Breast epithelium (tissue), 4 donors: ENCODE measurements at places on chromosomes 12 and 14.

- DNase-seq: no peak
Measured at GRCh38 chr12:83408851-83409250, 722.1 kb downstream of the TMTC2 start.

DNA sequence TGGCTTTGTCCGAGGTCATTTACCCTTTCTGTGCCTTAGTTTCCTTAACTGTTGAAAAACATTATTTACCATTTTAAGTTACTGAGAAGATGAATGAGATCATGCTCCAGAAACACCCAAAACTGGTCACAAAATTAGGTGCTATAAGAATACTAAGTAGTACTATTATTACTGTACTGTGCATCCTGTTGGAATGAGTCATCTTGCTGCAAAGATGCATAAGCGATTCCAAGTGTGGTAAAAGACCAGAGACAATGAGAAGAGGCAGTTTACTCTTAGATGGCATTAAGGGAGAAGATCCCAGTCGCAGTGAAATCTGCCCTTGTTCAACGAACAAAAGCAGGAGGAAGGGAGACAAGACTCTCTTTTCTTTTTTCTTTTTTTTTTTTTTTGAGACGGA, 4.2 kb upstream of the PLEKHA5 start:
- no peak for DNase-seq

GRCh38 chr12:41556176-41556575, 368.1 kb downstream of the PDZRN4 start:
- no peak for DNase-seq

- no peak for DNase-seq
Measured at GRCh38 chr12:93103154-93103553, 174.1 kb upstream of the EEA1 start.

- DNase-seq: no peak
Measured at GRCh38 chr12:62446754-62447452, 19.7 kb upstream of the MON2 start.

DNA sequence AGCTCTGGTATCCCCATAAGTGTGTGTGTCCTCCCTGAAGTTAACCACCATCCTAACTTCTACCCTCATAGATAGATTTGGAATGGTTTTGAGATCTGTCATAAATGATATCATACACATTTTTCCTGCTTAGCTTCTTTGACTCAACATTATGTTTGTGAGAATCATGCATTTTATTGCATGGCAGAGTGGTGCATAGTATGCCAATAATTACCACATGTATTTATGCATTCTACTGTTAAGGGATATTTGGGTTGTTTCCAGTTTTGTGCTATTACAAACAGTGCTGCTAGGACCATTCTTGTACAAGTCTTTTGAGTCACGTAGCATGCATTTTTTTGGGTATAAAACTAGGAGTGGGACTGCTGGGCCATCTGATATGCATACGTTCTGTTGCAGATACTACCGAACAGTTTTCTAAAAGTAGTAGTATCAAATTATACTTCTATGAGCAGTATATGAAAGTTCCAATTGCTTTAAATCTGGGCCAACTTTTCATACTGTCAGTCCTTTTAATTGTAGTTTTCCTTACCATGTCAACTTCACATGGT, 13.4 kb downstream of the GRIP1 start:
- DNase-seq: no peak

DNA sequence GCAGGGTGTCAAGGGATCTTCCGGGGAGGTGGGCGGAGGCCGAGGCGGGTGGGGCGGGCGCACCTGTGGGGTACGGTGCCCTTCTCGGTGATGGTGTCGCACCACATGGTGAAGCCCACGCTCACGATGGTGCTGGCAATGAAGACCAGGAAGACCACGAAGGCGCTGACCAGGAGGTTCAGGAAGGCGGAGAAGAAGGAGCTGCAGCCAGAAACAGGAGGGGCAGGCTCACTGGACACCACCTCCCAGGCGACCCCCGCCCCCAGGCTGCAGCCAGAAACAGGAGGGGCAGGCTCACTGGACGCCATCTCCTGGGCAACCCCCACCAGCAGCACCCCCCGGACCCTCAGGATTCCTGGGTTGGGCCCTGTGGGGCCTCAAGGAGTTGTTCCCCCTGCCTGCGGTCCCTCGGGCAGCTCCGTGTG, 7.6 kb downstream of the TMEM179 start:
- DNase-seq: no peak

GRCh38 chr14:93702946-93703345, 85.3 kb downstream of the PRIMA1 start:
- DNase-seq: no peak

GRCh38 chr12:3105690-3106479, 28.7 kb downstream of the TSPAN9 start:
- no peak for DNase-seq

DNA sequence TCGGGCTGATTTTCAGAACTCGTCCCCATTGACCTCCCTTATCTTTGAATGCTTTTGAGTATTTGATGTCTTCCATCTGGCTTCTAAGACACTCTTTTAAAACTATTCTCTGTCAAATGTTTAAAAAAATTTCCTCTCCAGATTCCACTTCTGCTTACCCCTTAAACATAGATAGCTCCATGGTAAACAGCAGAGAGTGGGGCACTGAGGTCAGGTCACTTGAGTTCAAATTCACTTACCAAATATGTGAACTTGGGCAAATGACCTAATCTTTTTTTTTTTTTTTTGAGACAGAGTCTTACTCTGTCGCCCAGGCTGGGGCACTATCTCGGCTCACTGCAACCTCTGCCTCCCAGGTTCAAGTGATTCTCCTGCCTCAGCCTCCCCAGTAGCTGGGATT, 126.8 kb upstream of the CPSF6 start:
- DNase-seq: no peak

DNA sequence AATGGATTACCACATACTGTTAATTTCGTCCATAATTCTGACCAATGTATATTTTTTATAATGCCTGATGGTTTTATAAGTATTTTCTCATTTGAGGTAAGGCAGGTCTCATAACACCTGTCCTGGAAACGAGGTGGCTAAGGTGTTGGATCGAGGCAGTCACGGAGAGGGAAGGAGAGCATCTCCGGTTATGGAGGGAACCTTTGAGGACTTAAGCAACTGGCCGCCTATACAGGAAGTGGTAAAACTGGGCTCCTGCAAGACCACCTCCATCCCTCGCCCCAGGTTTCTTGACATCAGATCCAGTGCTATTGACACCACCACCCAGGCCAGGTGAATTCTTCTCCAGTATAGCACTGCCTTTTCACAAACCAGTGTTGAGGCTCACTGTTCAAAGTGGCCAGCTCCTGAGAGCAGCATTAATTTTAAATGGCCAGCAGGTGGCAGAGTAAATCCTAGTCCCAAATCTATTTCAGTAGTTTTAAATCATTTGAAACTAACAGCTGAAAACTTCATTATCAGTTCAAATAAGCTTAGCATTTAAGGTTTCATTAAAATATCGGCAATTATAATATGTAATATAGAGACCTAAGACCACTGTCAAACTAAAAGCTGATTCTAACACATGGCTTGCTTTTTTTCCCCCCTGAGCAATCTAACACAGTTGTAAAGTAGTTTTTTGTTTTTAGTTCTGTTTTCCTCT, 100.8 kb downstream of the PPM1A start:
- no peak for DNase-seq

DNA sequence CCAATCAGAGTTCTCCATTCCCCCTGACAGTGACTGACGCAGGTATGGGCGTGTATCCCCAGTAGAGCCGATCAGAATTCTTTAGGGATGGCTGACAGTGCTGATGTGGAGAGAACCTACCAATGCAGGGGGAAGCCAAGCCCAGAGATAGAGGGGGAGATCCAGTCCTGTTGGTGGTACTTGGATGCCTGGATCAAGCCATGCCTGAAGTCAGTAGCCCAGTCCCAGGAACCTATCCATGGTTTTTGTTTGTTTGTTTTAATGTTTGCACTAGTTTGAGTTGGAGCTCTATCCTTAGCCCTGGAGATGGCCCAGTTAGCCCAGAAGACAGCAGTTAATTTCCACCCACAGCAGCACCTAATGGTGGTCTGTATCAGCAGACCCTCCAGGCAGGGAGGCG, 40.2 kb downstream of the FOXN4 start:
- no peak for DNase-seq

DNA sequence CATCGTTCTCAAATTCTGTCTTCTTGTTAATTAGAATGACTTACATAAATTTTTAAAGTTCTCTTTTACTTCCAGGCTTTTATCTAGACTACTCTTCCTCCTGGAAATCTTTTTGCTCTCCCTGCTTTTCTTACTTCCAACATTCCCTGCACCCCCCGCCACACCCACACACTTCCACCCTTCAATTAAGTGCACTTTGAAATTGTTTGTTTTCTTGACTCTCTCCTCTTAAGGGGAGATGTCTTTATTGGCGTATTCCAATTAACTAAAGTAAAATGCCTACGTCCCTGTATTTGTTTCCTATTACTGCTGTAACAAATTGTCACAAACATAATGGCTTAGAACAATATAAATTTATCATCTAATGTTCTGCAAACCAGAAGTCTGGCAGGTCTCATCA, 125.2 kb upstream of the KRR1 start:
- no peak for DNase-seq

DNA sequence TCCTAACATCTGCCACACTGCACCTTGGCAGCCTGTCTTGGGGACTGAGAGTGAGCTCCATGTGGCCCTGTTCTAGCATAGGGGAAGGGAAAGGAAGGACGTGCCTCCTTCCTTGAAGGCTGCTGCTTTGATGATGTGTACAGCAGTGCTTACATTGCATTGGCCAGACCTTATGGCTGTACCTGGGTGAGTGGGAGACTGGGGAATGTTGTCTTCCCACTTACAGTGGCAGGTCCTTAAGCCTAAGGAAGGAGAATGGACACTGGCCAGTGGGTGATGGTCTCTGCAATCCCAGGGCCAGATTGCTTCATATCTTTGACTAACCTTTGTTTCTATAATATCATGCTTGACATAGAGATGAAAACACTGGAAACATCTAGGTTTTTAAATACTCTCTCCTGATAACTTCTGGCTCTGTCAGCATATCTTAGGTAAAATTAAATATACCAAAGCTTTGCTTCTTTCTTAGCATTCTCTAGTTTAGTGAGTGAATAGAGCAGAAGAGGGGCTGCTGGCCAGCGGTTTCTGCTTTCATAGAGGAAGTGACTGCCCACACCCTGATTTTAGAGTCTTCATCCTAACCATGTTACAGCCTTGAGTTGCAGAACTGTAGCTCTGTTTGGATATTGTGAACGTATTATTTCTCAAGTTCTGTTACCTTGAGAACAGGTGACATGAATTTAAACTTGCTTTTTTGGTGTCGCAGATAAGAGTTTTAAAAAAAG, 27.2 kb downstream of the KLC1 start:
- no peak for DNase-seq

GRCh38 chr14:54676812-54677708, 110.1 kb downstream of the SAMD4A start:
- DNase-seq: no peak

GRCh38 chr12:1657688-1658087, 28.7 kb downstream of the WNT5B start:
- DNase-seq: no peak

DNA sequence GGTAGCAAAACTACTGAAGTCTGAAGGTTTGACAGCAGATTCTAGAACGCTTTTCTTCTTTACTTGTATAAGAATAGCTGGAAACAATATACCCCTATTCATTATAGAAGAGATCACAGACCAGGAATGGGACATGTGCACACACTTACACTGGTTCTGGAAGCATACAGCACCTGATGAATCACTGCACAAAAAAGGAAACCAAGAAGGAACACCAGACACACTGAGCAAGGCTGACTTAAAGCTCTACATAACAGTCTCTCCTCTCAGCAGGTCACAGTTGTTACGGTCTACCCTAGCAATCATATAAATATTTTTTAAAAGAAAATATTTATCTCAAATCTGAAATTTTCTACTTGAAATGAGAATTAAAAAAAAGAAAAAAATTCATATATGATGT, 13.5 kb downstream of the ATP2B1 start:
- DNase-seq: no peak

GRCh38 chr12:122951979-122952892, 14.0 kb downstream of the ABCB9 start:
- DNase-seq: peak; percentile 76

DNA sequence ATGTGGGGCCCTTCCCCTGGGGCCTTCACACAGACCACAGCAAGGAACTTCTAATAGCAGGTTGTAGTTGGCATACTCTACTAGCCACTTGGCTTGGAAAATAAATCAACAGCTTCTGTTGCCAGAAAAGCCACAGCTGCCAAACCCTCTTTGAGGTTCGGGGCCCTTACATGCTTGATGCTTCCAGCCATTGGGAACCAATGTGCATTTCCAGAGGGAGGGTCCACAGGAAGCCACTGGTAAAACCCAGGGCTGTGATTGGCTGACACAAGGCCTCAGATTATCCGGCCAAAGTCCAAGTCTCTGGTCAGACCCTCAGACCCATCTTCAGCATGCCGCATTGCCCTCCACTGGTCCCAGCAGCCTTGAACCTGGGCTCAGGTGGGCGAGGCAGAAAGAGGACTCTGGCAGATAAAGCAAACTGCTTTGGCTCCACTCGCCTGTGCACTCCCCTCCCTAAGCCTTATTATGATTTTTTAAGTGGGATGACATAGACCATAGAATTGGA, 214.4 kb downstream of the BCL11B start:
- no peak for DNase-seq

- no peak for DNase-seq
Measured at GRCh38 chr12:49703647-49704137, 3.5 kb downstream of the FMNL3 start.

DNA sequence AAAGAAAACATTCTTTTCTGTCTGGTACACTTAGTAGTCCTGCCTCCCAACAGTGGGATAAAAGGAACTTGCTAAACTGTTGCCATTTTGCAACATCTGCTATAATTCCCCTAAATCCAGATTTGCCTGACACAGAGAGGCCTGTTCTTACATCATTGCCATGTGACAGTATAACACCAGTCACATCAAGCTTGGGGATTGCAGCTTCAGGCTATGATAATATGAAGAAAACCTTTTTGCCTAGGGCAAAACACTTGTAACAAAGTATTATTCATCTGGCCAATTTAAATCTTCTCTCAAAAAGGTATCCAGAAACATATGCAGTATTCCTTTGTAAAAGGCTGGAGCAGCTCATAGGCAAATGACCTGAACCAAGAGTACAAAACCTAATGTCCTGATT, 80.9 kb upstream of the OTX2 start:
- DNase-seq: no peak

DNA sequence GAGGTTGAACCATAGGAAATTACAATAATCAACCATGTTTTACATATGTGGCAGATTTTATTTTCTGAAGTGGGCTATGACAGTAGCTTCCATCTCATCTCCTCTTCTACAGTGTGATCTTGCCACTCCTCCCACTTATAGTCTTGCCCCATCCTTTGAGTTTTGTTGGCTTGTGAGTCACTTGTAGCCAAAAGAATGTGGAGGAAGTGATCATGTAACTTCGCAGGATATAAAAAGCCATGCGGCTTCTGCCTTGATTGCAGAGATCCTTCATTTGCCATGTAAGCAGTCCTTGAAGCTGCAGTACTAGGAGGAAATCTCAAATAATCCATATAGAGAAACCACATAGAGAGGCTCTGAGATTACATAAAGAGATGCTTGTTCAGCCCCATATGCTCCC, 13.7 kb upstream of the ZNF84 start:
- no peak for DNase-seq
